ENCODE measurements at places on chromosomes 2 and 18.
A peak's percentile ranks its signal among the peaks of the same experiment; 100 is the strongest.

- no peak for DNase-seq
Measured at GRCh38 chr2:101047774-101048173, 45.7 kb downstream of the RPL31 start.

GRCh38 chr2:4673025-4673489 lies 969.7 kb downstream of the DCDC2C start:
- DNase-seq, result no peak

GRCh38 chr2:33476131-33476792 lies at the start of gene RASGRP3:
Gene RASGRP3, plus strand, starts transcription at chr2:33476649. Its CDS starts 38,488 bp downstream, at chr2:33515137.
- DNase-seq, result peak; percentile 83

GRCh38 chr2:41907771-41908207 lies 140.0 kb upstream of the PKDCC start:
- peak; percentile 91 for DNase-seq

GRCh38 chr18:78794071-78794430 lies 185.6 kb upstream of the SALL3 start:
- DNase-seq, result no peak

- DNase-seq, result no peak
Measured at GRCh38 chr18:28439870-28440269, 262.9 kb upstream of the CDH2 start.

DNA sequence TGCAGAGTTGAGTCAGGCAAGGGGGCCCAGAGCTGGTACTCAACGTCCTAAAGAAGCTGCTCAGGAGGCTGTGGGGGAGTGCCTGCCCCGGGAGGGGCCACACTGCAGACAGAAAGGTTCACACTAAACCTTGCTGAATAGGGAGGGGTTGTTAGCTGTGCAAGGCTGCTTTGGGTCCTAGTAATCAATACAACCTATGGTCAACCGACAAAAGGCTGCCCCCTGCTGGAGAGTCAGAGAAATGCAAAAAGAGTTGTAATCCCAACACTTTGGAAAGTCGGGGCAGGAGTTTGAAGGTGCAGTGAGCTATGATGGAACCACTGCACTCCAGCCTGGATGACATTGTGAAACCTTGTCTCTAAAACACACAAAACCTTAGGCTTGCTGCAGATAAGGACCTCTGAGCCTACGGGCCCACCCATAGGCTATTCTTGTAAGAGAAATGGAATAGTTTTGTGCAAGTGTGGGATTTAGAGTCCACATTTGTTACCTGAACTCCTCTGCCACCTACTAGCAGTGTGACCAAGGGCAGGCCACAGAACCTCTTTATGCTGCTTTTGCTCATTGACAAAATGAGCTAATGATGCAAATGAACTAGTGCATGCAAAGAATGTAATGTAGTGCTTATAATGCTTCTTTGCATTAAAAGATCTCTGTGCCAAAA lies 81.5 kb downstream of the PRPF40A start:
- DNase-seq, result peak; percentile 45
